HTR-8/SVneo (cell line): ENCODE measurements at places on chromosomes 5 and 9.

DNA sequence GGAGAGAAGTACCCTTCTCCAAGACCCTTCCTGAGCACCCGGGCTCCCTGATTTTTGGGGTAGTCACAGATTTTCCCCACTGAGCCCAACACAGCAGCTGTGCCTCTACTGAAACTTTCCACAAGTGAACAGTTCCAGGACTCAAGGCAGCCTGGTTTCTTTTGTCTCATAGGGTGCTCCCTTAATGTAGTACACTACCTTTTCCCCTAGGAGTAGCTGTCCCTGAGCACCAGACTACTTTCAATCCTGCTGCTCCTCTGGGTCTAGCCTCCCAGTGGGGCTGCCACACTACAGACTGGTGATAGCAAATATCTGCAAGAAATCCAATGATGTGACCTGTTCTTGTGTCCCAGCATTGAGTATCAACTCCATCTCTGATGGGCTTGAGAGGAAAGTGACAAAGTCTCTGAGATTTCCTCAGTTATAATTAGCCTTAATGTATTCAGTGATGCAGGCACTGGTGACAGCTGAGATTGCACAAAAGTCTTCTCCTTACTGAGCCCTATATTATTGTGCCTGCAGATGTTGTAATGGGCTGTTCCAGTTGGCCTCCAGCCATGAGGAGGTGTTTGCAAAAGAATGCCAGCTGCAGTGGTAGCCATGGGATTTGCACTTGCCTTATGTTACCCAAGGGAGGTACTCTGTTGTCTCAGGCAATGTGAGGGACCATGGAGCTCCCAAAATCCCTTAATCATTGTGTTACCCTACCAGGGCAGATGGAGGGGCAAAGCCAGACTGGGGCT is 1802.5 kb downstream of the EFNA5 start:
- no peak for DNase-seq

- no peak for DNase-seq
Observed at GRCh38 chr9:91820949-91821880, 128.8 kb downstream of the ROR2 start.

DNA sequence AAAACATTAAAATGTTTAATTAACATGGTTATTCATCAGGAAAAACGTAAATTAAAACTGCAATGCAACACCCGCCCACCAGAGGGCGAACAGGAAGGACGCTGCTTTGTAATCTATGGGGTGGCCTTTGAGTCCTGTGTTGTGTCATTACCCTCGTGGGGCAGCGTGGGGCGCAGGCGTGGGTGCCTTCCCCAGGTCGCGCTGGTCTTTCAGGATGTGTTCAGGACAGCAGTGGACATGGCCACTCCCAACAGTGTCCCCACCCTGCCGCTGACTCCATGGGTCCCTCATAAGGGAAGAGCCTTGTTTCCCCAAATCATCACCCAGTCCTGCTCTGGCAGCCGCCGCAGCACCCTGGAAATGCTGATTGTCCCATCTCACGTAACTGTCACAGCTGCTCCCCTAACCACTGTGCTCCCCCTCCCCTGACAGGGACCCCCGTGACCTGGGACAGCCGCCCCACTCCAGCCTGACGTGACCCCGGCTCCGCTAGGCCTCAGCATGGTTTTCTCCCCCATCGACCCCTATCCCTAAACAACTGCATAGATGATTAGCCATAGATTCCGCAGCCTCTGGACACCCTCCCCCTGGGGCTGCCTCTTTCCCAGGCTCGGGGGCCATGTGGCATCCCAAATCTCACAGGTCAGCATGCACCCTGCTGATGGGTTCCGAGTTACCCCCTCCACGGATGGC is 36.4 kb downstream of the GLT6D1 start:
- DNase-seq, result peak; percentile 31

DNA sequence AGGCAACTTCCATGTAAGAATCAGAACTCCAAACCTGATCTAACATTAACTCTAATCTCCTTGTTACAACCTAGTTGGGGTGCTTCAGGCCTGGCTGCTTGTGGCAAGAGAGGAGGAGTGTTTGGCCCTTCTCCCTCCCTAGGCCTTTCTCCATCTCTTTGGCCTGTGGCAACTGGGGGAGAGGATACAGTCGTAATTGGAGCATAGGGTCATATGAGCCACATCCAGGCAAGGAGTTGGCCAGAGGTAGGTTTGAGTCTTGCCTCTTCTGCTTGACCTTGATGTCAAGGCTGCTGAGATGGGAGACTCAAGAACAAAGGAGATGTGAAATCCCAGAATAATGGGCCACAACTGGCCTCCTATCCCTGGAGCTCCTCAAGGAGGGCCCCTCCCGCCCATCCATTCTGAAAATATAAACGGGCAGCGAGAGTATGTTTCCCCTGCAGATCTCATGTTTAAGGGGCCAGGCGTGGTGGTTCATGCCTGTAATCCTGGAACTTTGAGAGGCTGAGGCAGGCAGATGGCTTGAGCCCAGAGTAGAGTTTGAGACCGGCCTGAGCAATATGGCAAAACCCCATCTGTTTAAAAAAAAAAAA is 59.3 kb upstream of the ANGPTL2 start:
- no peak for DNase-seq

DNA sequence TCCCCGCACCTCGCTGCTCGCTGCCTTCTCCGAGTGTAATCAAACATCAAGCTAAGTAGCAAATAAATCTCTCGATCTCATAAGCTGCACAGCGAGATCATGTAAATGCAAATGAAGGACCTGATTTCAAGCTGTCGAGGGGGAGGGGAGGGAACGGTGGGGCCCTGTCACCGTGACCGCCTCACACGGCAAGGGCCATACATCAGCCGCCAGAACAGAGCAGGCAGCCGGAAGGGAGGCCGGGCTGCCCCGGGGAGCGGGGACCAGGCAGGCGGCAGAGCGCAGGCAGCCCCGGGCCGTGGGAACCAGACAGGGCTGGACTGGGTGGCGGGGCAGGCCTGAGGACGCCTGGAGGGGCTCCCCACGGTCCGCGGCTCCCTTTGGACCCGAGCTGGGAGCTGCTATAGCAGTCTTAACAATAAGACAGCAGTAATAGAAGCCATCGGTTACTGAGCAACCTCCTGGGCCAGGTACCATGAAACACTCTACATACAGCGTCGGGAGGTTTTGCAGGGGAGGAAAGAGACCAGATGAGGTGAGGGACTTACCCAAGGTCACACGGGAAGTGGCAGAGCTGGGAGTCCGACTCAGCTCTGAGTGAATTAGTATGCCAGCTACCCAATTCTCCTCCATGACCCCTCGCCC is 76.8 kb downstream of the CFAP77 start:
- DNase-seq, result no peak
